ENCODE measurements at places on chromosomes 13 and 19. TPM values are rescaled to one million over a fixed set of nuclear protein-coding genes. Genes with fewer than 3 reads are reported as not detected.

- peak; percentile 36 for DNase-seq
Observed at GRCh38 chr13:113724016-113724758, 34.8 kb upstream of the TMEM255B start.

- DNase-seq, result no peak
Observed at GRCh38 chr13:111110054-111110453, 5.1 kb upstream of the ARHGEF7 start.

DNA sequence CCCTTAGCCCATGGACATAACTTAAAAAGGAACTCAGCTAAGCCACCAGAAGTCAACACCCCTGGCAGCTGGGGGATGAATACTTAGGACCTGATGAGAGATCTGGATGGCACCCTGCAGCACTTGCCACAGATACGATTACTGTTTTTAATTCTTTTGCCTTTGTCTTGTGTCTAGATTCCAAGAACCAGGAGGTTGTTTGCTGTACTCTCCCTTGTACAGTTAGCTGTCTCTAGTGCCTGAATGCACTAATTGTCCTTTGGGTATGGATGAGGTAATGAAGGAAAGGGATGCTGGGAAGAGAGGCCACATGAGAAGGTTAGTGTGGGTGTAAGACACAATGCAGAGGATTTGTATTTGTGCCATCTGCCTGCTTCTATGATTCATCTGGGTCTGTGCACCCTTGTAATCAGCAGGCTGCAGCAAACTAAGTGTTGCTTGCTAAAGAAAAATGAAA lies 385.8 kb downstream of the KCNRG start:
- DNase-seq, result no peak

- DNase-seq, result no peak
Observed at GRCh38 chr19:33334271-33334670, 31.9 kb upstream of the CEBPA start.

DNA sequence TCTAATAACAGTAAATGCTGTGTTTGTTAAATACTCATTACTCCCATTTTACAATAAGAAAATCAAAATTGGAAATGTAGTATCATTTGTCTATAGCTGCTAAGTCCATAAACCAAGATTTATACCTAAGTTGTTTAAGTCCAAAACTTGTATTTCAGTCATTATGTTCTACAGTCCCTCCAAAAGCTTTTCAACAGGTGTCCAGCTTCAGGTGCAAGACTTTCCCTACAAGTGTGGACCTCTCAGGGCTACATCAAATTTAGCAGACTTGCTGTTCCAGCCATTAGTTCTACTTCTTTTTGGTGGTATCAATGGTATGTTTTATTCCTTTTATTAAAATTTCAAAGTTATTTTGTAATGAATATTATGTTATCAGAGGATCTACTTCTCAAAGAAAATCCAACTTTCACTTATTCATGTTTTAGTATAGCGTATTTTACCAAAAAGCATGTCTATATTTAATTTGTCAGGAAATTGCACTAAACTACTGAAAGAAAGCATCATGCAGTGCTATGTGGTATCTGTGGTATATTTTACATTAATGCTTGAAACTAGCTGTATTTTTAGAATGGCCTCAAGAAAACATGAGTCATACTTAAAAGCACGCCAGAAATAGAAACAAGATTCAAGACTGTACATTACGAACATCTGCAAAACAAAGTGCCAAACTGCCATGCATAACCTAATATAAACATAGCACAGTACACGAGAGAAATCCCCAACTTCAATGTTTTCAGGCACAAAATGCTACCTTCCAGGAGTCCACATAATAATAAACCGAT lies 44.5 kb downstream of the VWA8 start:
- DNase-seq, result no peak

Gene LSM4
- total RNA-seq, result 98.0 TPM

Gene HIPK4
- not detected for total RNA-seq

DNA sequence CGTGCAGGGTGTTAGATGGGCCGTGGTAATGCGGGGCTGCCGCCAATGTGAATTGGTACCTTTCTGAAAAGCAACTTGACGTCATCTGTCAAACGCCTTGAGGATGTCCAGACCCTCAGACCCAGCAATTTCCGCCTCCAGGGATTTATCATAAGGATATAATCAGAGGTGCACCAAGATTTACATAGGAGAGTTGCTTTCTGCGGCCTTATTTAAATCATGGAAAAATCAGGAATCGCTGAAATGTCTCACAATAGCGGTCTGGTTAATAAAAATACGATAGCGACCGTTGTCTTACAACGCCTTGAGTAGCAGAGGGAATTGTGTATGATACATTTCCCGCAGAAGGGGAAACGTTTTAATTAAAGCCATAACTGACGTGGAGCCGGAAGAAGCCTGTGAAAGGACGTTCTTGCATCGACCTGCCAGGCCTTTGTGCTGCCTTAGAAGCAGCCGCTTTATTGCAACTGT lies 32.3 kb upstream of the NDUFS7 start:
- no peak for DNase-seq

Gene SERP2
- 12.4 TPM for total RNA-seq

Gene LRRC63
- 0.17 TPM for total RNA-seq

DNA sequence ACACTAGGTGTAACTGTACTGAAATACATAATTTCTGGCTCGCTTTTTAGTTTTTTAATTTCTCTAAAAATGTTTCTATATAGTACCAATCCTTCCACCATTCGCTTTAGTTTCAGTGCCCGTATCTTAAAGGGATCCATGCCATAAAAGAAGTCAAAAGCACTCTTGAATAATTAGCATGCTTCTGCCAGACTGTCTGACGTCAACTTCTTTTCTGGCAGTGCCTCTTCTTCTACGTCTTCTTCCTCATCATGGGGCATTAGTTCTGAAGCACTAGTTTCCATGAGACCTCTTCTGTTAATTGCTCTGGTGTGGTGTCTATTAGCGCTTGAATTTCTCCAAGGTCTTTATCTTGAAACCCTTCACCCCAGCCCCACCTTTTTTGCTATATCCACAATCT lies 93.8 kb upstream of the DOCK9 start:
- no peak for DNase-seq

Gene NKPD1
- total RNA-seq, result 0.07 TPM

Gene IZUMO1
- 1.0 TPM for total RNA-seq

GRCh38 chr13:99731747-99732146 lies 230.5 kb downstream of the TM9SF2 start:
- DNase-seq, result no peak

Gene MFSD12
- total RNA-seq, result 21.8 TPM

Gene IFNL1
- not detected for total RNA-seq

Gene LHB
- total RNA-seq, result not detected

Gene CYP4F2
- not detected for total RNA-seq

DNA sequence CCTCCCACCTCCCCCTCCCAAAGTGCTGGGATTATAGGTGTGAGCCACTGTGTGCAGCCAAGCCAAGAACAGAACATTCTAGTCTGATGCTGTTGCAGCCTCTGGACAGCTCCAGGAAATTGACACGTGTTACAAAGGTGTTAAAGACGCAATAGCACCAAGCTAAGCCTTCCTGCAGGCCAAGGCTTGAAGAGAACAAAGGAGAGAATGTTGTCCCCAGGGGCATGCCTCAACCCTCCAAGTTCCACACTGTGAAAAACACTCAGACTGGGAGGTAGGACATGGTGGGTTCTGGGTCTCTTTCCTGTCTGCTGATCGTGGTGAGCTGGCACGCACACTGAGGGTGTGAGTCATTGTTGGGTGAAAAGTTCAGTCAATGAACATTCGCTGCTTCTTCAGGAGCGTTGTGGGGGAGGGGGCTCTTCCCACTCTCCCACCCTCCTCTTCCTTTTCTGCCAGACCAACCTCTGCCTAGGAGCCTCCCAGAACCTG lies 5.3 kb upstream of the PTPRS start:
- DNase-seq, result no peak

DNA sequence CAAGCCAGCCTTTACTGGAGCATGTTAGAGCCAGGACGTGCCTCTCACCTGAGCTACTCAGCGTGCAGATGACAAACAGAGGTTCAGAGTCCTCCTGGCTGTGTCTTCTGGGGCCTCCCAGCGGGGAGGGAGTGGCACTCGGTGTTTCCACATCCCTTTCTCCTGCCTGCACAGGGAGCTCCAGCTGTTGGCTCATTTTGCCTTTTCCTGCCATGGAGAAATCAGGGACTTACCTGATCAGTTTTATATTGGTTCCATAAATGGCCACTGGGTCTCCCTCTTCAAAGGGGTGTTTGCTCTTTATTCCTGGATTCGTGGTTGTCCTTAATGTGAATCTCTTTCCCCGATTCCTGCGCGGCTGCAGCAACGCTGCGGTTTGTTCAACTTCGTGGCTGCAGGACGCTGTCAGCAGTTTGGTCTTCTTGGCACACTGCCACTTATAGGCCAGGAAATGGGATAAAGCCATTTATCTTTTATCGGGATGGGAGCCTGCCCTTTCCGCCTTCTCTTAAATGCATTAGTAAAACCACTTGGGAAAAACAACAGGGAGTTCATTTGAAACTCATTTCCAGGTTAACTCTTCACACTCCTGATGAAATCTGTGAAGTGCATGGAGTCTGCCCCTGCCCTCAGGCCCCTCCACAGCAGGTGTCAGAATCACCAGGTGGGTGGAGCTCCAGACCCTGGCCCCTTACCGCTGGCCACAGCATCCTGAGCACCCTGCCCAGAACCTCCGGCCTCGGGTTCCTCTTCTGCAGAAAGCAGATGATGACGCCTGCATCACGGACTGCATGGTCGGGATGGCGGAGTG lies 39.8 kb upstream of the MCF2L start:
- DNase-seq, result no peak

Gene VN1R2
- not detected for total RNA-seq

DNA sequence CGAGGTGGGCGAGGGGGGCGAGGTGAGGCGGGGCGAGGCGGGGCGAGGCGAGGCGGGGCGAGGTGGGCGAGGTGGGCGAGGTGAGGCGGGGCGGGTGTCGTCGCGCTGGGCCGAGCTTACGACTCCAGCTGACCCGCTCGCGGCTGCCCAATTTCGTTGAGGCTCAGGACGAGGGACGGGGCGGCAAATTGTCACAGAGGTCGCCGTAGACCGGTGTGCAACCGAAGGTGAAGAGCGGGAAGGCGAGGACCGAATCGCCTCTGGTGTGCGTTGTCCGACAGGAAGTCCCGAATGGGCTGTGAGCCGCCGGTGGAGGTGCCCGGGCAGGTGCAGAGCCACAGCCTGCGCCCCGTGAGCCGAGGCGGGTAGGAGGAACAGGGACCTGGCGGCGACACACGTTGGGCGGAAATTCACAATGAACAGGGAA lies at the start of gene LACC1:
Gene LACC1, plus strand, starts transcription at position 150 of the 427 bp plus-strand sequence. CDS start 1,082 bp downstream, outside the sequence.
- DNase-seq, result peak; percentile 56

Gene LRG1
- 0.30 TPM for total RNA-seq

DNA sequence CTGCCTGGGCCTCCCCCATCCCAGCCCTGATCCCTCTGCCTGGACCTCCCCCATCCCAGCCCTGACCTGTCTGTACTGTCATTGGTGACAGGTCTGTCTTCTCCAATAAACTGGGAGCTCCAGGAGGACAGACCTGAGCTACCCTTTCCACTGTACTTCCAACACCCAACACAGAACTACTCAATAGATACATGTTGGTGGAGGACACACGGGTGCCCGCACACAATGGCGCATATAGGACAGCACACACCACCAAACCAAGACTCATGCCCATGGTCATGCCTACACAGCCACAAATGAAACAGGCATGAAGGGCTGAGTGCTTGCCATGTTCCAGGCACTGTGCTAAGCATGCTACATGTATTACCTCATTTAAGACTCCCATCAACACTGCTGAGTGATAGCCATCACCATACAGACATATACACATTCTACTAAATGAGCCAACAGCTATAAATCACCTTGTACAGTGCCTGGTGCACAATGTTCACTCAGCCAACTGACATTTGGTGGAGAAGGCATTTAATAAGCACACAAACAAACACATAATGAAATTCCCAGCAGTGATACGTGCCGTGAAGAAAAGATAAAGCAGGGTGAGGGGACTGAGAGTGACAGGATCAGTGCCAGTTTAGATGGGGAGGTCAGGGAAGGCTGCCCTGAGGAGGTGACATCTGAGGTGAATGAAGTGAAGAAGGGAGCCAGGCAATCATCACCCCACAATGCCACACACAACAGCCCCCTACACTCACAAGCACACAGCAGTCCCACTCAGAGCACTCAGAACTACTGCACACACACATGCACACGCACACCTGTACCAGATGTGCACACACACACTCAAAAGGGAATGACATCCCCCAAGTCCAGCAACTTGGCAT lies 857 bp downstream of the POU2F2 start:
- no peak for DNase-seq

GRCh38 chr19:7620442-7621412 lies 8.6 kb downstream of the XAB2 start:
- DNase-seq, result no peak

Gene RAB3A
- 35.5 TPM for total RNA-seq

DNA sequence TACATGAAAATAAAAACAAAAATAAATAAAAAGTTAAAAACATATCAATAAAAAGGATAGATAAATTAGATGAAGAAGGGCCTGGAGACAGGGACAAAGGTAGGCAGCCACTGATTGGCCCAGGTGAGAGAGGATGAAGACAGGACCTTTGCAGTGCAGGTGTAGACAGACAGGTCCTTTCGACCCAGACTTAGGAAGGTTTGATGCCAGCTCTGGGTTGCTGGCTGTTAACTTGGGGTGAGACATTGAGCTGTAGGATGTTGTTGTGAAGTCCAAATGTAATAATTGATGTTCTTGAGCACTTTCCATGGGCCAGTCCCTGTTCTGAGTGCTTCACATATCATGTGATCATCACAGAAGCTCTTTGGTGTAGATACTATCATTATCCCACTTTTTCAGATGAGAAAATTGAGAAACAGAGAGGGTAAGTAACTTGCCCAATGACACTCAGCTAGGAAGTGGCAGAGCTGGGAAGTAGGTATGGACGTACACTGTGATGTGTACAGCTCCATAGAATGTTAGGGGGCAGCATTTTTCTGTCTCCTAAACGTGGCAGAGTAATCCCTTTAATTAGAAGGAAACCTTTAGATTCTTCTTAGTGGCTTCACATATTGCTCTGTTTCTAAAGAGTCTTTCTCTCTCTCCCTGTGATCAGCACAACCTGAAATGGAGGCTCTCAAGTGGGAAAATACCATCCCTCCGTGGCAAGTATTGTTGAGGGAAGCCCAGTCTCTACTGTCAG lies 76.0 kb upstream of the STK24 start:
- no peak for DNase-seq

DNA sequence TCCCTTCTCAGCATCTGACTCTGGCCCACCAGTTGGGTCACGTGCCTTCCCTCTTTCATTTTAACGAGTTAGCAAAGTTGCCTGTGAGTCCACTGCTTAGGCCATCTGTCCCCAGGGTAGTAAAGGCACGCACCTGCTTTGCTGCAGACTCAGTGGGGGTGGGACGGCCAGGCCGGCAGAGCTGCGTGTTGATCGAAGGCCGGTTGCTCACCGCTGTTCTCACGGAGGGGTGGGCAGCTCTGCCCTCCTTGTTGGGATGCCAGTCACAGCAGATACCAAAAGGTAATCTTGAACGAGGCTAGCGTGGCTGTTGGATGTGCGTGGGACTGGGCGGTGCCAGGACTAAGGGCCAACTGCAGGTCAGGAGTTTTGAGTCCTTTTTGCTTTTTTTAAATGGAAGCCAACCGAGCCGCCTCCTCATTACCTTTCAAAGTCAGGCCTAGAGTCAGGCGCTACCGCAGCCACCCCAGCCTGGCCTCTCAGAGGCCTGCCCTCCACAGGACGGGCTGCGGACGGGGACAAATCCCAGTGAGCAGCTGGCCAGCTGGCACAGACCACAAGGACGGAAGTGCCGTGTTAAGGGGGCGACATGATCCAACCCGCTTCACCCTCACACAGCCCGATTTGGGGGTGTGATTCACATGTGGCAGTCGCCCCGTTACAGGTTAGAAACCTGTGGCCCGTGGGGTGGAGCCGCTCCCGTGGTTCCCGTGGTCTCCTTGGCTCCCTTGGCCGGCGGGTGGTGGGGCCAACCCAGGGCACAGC lies 20.6 kb downstream of the ADPRHL1 start:
- DNase-seq, result peak; percentile 48

Gene TDRD3
- total RNA-seq, result 43.5 TPM

Measured in left ventricle myocardium superior (tissue), 1 donor.